ENCODE measurements at places on chromosomes 5 and 9. TPM values are rescaled to one million over a fixed set of nuclear protein-coding genes. Genes with fewer than 3 reads are reported as not detected.

- no peak for DNase-seq
Measured at GRCh38 chr5:157459715-157460599, at the start of gene NIPAL4. NIPAL4 (plus strand) TSS chr5:157460213; CDS start chr5:157460321, 108 bp downstream.

DNA sequence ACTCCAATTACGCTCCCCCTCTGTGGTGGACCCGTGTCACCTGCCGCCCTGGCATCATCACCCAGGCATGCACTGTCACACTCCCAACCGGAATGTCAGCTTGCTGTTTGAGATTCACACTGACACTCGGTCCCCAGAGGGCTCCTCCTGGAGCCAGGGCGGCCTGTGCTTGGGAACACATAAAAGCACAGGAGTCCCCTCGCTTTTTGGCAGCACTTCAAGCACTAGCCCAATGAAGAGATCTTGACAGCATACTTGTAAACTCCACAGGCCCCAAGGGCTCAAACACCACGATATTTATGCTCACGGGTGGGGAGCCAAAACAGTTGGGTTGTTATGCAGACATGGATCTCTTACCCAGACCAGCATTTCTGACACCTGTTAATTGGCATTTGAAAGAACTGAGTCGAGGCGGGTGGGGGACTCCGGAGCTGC, 90.8 kb upstream of the EGFLAM start:
- DNase-seq: no peak

- no peak for DNase-seq
Measured at GRCh38 chr5:66903218-66903617, 293.4 kb downstream of the CD180 start.

DNA sequence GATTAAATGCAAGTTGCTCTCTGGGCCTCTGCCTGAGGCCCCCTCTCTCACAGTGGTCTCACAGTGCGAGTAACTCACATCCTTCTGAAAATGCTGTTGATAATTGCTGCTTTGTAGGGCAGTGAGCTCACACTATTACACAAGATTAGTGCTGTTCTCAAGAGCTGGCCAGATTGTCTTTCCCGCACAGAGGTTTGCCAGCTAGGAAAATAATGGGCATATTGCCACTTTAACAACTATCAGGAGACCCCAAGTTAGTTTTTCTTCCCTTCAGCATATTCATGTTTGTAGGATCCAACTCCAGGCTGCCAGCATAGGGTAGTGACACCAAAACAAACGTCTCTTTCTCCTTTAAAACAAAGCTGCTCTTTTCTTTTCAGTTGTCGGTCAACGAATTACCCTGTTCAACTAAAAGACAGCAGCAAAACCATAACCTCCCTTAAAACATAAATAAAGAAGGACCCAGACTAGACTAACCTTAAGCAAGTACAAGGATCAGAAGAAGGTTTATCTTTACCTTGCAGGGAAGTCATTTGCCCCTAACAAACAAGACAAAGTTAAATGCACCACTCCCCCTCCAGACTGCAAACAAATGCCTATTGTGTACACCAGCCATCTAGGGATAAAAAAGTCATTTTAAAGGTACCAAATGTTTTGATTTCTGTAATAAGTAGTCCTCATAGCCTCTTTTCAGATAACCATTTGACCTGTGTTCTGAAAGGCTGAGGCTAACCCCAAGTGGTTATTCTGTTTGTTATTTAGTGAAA, 91.4 kb downstream of the VCAN start:
- DNase-seq: no peak

DNA sequence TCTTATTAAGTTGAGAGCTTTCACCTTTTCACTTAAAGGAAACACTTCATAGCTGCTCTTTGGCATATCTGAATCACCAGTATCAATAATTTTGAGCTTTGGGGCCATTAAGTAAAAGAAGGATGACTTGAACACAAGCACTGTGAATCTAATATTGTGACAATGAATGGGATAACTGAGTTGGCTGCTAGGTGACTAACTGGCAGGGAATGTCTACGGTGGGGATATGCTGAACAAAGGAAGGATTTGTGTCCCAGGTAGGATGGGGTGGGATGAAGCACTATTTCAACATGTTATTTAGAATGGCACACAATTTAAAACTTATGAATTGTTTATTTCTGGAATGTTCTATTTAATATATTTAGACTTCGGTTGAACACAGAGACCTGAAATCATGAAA, 123.6 kb downstream of the TEX10 start:
- no peak for DNase-seq

- no peak for DNase-seq
Measured at GRCh38 chr5:181203777-181204112, 1.3 kb downstream of the TRIM7 start.

DNA sequence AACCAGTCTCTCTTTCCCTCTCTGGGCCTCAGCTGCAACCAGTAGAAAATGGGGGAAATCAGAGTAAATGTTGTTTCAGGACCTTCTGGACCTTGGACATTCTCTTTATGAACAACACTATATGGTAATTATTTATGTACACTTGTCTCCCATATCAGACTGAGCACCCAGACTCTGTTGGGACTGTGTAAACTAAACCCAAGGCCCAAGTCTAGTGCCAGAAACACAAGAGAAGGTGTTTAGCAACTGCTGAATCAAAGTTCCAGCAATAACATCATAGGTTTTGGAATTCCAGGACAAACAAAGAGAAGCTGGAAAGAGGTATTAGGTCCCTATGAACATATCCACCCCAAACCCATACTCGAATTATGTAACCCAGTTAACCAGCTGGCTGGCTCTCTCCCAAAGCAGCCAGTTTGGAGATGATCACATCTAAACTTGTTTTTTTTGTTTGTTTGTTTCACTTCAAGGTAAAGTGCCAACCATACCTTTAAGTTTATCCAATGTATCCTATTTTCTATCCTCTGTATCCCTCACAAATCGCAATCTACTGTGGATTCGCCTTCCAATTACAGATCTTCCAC, 1.9 kb upstream of the RNF38 start:
- no peak for DNase-seq

DNA sequence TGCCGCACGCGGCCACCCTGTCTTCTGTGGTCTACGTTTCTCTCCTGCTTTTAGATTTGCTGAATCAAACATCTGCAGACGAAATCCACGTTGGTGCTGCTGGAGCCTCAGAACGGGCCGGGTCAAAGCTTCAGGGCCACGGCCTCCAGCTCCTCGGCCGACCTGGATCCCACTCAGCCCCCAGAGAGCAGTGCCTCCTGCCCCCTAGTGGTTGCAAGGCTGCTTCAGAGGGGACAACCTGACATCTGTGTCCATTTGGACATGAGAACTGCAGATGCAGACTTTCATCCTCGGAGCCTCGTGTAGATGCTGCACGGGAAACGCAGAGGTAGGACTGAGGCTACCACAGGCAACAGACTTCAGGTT, 23.0 kb upstream of the SLC6A3 start:
- no peak for DNase-seq

DNA sequence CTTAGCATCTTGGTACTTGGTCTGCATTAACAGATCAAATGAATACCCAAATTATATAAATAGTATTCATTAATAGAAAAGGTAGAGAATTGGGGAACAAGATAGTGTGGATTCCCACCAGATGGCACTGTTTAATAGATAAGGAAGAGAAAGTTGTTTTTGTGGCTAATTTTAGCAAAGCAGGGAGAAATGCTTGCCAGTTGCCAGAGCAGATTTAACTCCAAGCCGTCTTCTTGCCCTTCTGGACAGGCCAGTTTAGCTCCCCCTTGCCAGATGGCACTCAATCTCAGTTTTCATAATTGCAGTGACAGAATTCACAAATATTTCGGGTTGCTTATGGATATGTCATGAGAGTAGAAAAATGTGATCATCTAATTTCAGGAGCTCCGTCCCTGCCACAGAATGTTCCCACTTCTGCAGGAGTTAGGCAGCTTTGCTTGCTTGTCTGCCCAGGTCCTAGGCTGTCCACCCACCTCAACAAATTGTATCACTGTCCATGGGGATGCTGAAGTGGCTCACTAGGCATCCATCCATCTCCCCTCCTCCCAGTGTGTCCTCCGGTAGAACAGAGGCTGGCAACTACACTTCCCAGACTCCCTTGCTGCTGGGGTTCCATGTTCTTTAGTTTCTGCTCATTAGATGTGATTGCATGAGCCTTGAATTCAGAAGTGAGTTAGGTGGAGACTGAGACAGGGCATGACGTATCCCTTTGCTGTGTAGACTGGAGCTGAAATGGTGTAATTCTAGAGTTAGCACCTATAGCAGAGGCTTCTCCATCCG, 11.8 kb upstream of the HEXB start:
- no peak for DNase-seq

GRCh38 chr5:181149806-181150733, 2.7 kb downstream of the OR2V2 start:
- no peak for DNase-seq

DNA sequence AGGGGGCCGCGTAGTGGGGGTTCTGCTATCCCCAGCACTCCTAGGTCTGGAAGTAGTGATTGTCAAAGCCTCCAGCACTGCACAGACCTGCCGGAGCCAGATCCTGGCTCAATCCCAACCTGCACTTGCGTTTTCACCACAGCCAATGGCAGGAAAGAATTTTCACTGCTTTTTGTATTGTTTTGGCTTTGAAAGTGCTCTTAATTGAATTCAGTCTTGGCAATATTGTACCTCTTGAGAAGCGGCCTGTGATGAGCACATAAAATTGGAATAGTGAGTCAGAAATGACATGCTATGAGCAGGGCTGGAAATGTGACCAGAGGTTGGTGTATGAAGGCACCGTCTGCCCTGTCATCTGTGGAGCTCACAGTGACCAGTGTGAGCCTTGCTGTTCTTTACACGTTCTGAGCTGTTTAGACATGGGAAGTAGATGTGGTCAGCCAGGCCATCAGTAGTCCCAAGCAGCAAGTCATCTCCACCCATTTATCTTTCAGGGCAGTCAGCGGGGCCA, 41.5 kb downstream of the SECISBP2 start:
- no peak for DNase-seq

DNA sequence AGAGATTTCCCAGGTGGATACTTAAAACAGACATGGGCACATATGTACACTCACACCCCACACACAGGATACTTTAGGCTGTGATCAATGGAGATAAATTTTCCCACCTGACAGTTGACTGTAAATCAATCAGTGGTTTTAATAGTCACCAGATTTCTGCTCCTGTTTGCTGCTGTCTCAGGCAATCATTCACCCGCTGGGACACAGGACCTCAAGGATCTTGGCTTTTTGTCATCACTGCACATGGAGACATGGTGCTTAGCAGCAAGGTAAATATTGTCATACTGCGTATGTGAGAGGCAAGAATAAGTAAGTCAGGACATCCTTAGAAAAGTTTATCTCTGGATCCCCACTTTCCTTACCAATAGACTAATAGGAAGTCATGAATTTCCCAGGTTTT, 60.8 kb upstream of the KLF9 start:
- no peak for DNase-seq

DNA sequence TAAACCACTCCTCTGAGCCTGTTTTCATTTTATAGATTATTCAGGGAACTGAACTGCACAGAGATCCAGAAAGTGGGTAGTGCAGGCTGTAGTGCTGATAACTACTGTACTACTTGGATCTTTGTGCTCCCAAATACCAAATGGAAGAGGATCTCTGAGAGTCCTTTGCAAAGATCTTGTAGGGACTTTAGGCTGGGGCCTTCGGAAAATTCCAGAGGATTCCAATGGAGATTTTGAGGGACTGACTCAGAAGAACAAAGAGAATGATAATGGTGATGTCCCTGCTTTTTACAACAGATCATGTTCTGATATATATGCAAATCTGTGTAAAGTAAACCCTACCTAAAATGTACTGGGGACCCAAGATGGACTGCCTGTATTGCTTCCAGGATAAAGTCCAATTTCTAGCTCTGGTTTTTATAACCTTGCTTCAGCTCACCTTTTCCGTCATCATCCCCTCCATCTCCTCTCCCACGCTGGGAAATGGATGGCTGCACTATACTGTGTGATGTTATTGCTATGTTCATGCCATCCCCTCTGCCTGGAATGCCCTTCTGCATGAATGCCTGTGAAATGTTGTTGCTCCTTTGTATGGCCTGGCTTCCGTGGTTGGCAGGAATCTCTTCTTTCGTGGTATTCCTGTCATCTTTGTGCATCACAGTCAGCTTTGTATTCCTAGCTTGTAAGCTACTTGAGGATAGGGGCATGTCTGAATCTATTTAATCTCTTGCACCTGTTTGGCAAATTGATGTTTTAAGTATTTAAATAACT, 9.7 kb upstream of the PSMD5 start:
- no peak for DNase-seq

- no peak for DNase-seq
Measured at GRCh38 chr5:138444774-138445546, 6.1 kb downstream of the REEP2 start.

DNA sequence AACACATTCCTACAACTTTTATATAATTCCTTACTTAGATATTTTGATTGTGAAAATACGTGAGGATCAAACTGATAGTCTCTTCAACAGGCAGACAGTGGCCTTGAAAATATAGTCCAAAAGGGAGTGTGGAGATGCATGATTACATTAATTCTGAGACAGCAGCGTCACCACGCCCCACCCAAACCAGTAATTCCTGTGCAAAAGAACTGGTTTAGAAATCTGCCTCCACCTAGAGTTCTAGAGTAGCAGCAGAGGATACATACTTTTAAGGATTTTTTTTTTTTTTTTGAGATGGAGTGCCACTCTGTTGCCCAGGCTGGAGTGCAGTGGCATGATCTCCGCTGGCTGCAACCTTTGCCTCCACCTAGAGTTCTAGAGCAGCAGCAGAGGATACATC, 1.6 kb upstream of the TUT7 start:
- no peak for DNase-seq

DNA sequence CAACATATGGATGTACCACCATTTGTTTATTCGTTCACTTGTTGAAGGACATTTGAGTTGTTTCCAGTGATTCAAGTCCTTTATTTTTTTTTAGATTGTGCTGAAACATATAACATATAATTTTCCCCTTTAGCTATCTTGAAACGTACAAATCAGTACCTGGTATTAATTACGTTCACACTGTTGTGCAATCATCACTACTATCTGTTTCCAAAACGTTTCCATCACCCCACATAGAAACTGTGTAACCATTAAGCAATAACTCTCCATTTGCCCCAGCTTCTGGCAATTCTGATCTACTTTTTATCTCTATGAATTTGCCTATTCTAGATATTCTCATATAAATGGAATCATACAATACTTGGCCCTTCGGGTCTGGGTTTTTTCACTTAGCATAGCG, 116.0 kb downstream of the FGF1 start:
- DNase-seq: no peak

GRCh38 chr5:78064941-78065472, 229.5 kb downstream of the AP3B1 start:
- DNase-seq: no peak

GRCh38 chr9:79240774-79241173, 331.0 kb upstream of the TLE4 start:
- DNase-seq: no peak

ECSCR gene
- polyA plus RNA-seq: 25.8 TPM

IL9 gene
- not detected for polyA plus RNA-seq

C9orf153 gene
- polyA plus RNA-seq: 0.22 TPM

CDH18 gene
- 1.0 TPM for polyA plus RNA-seq

GFPT2 gene
- 4.8 TPM for polyA plus RNA-seq

RAB3C gene
- polyA plus RNA-seq: 1.2 TPM

SHOC1 gene
- 0.79 TPM for polyA plus RNA-seq

SLC36A3 gene
- not detected for polyA plus RNA-seq

PCDHA9 gene
- polyA plus RNA-seq: 0.05 TPM

LYRM7 gene
- 11.5 TPM for polyA plus RNA-seq

LCN15 gene
- polyA plus RNA-seq: 0.16 TPM

NPR3 gene
- 20.0 TPM for polyA plus RNA-seq

Measured in renal cortex interstitium (tissue), 15 donors.